ENCODE measurements at places on chromosomes 2 and 18.

- no peak for DNase-seq
These were observed 185.8 kb upstream of the ARL4C start for GRCh38 chr2:234682492-234683228.

GRCh38 chr2:145799595-145800108 is 1279.7 kb upstream of the ZEB2 start:
- DNase-seq = no peak

GRCh38 chr2:144376460-144376859 is 143.5 kb downstream of the ZEB2 start:
- DNase-seq = no peak

DNA sequence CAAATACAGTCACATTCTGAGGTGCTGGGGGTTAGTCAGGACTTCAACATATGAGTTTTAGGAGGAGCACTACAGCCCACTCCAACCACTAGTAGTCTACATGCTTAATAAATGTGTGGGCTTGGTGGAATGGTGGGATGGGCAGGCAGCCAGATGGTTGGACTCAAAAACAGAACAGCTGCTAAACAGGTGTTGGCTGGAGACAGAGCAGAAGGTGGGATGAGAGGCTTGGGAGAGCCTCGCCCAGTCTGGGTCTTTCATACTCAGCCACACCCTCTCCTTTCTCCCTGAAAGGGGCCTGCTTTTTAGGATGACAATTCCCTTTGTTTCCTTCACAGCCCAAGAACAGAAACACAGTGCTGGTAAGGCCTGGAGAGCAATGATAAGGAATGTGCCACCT is 143.9 kb upstream of the KLHL29 start:
- no peak for DNase-seq

Measured in NCI-H1417 treated with DMSO at 0.1 percent for 48 hours (cell line).